ENCODE measurements at places on chromosomes 4 and X.

- no peak for DNase-seq
Observed at GRCh38 chr4:87166296-87166854, 54.0 kb downstream of the KLHL8 start.

GRCh38 chr4:68987007-68987406, 35.4 kb upstream of the UGT2A3 start:
- no peak for DNase-seq

DNA sequence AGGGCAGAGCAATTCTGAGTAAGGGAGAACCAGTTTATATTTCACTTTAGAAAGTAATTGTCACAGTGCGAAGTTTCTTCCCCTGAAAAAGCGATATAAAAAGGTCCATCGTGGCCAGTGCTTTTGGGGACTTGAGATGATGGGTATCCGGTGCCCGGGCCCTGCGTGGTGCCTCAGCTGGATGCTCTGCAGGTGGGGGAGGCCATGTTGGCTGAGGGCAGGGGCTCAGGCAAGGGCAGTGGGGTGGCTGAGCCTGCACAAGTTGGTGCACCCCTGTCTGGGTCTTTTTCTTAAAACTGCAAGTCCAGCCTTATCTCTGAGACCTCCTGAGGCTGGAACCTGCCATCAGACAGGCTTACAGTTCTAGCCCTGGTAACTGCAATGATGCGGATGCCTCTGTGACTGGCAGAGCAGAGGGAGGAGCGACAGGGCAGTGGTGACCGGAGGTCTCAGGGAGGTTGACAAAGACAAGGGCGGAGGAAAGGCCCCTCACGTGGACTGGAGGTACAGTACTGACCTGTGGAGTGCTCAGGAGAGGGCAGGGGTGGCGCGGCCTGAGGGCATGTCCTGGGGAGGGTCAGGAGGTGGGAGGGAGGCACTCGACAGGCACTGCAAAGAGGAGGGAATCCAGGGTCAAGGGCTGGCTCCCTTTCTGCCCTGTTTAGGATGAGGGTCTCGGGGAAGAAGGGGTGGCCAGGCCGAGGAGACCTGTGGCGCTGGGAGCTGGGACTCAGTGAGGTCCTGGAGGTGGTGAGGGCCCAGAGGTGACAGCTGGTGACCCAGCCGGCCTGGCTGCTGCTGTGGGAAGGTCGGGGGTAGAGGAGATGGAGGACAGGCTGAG, 1.8 kb downstream of the RGS12 start:
- DNase-seq: no peak

- DNase-seq: no peak
Observed at GRCh38 chr4:2249526-2250356, 7.8 kb upstream of the HAUS3 start.

DNA sequence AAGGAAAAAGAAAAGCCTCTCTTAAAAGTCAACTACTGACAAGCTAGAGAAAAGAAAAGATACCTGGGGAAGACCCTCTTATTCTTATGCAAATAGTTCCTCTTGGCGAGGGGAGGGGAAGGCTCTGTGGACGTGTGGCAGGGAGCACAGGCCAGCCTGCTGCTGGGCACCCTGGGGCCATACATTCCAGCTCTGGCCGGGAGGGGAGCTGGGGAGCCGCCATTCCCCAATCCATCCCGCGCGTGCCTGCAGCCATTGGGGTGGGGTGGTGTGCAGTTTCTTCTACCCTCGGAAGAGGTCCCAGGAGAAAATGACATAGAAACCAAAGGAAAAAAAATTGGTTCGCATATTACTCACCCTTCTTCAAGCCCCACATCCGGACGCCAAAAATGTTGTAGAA, 1496.4 kb downstream of the RPA4 start:
- no peak for DNase-seq

GRCh38 chr4:174387143-174387542, 103.4 kb downstream of the CEP44 start:
- no peak for DNase-seq

GRCh38 chr4:14452001-14452400, 550.3 kb upstream of the CPEB2 start:
- DNase-seq: no peak

- no peak for DNase-seq
Observed at GRCh38 chr4:17933126-17933525, 88.4 kb downstream of the LCORL start.

- no peak for DNase-seq
Observed at GRCh38 chr4:158543191-158543590, 21.5 kb downstream of the RXFP1 start.

DNA sequence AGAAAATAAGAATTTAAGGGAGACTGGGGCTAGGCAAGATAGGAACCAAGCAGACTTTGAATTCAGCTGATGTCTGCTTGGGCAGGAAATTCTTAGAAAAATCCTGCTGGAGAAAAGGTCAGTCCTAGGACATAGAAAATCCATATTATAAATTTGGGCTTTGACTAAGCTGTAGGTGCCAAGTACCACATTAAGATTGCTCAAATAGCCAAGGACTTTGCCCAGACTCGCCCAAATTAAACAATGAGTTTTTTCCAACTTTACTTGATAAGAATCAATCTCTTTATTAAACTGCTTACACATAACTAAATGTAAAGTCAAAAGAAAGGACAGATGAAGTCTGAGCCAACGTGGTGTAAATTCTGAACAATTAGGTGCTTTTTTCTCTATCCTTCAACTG, 95.4 kb downstream of the FUNDC1 start:
- DNase-seq: no peak

DNA sequence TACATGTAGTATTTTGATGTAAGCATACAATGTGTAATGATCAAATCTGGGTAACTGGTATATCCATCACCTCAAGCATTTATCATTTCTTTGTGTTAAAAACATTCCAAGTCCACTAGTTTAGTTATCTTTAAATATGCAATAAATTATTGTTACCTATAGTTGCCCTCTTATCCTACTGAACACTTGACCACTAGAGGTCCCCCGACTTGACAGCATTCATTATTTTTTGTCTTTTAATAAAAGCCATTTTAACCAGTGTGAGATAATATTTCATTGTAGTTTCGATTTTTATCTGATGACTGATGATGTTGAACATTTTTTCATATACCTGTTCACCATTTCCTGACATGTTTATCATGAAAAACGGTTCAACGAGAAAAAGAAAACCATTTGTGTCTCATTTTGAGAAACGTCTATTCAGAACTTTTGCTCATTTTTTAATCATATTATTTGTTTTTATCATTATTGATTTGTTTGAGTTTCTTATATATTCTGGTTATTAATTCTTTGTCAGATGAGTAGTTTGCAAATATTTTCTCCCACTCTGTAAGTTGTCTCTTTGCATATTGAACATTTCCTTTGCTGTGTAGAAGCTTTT, 199.0 kb upstream of the CXXC4 start:
- no peak for DNase-seq

DNA sequence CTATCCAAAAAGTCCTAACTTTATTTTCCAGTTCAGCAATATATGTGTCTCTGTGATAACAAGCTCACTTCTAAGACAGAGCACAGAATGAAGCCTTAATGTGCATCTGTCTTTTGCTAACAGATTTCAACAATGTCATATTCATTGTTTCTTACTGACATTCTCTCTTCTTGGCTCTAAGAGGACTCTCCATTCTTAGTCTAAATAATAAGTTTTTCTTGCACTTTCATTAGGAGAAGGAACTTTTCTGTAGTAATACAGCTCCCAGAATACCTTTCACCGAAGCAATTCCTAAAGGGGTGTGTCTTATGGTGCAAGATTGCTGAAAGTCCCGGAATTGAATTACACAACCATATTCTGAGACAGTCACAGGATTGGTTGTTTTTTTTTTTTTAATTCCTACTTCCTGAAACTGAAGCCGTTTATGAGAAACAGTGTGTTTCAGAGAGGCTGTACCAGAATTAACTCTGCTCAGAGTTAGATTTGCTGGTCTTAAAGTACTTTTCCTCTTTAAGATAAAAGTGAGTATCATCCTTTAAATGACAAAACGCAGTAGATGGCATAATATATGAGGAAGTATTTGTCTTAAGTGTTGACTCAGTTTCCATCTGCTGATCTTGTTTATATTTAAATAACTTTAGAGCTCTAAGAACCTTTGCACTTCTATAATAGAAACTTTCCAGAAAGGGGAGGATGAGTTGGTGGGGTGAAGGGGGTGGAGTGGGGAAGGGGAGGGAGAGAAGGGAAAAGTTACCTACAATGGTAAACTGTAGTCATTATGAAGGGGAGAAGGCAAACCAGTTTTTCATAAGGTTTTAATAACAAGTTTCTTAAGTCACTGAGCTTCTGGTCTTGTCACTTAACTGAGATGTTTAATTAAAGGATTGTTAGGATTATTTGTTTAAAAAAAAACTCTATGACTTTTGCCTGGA, at the start of gene ALPK1:
TSS of gene ALPK1 (plus strand) at position 421 of the 932 bp plus-strand sequence.
- DNase-seq: peak; percentile 17

DNA sequence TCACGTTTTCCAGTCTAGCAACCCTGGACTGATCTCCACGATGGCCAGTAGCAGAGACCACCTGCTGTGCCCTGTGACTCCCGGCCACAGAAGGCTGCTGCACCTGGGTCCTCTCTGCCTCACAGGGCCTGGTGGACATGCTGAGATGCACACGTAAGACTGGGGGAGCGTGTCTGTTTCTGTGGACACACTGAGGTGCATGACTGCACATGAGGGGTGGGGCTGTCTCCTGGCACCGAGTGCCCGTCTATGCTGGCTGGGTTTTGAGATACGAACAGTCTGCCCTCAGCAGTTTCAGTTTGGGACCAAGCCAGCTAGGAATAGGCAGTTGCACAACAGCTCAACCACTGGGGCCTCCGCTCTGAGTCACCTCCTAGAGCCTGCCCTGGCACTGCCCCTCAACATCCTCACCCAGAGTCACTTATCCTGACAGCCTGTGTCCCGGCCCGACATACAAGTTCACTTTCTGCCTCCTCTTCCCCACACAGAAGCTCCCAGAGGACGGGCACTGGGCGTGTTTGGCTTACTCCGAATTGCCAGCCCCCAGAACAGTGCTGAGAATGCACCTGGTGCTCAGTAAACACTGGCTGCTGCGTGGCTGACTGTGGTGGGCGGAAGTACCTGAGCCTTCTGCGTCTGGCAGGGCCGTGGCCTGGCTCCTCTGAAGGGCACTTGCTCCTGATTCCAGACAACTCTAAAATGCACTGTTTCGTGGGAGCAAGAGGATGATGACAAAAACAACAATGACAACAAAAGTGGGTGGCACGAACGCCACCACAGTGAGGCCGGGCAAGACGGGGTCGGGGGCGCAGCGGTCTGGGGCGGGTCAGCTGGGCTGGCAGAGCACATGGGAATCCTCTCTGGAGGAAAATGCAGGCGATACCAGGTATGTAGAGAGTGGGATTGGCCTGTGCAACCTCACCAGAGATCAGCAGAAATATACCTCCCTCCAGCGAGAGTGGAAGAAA, 30.9 kb downstream of the RNF212 start:
- no peak for DNase-seq

DNA sequence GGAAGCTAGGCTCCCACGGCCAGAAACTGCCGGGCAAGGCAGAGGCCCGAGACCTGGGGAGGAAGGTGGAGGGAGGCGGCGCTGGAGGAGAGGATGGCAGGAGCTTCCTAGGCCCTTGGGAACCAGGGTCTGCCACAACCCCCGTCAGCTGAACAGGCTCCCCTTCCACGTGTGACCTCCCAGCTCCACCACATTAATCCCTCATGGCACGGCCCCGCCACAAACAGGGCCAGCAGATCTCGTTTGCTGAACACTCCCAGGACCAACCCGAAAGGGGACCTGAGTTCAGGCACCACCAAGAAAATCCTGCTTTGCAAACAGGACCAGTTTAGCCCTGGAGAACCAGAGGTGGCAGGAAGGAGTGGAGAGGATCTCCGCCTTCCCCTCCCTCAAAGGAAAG, 62.7 kb downstream of the FHDC1 start:
- no peak for DNase-seq

DNA sequence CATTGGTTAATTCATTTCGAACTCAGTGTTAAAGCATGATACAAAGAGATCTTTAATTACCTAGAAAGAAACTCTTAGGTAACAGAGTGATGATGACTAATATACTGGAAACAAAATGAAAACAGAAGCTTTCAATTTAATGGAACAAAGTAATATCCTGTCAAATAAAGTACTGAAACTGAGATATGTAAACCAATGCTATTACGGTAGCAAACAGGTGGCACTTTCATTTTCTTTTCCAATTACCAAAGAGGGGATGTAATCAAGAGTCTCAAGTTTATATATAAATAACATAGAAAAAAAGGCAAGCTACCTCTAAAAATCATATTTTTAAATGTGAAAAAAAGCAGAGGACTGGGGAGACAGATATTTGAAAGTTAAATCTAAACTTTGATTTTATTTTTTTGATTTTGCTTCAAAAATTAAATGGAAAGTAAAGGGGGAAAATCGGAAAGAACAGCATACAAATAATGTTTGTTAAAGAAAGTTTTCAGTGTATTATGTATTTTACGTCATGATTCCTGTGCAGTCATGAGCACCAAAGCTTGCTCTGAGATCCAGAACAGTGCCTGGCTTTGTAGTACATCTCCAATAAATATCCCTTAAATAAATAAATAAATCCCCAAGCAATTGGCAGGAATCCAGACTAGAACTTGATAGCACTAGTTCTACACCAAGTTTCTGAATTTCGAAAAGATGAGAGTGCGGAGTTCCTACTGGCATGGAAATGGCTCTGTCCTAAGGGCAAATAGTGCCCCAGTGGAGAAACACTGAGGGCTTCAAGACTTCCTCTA, 25.0 kb upstream of the RAPGEF2 start:
- DNase-seq: no peak

- DNase-seq: no peak
Observed at GRCh38 chr4:181538431-181538830, 704.8 kb upstream of the TENM3 start.

- DNase-seq: no peak
Observed at GRCh38 chr4:158201322-158201721, 9.0 kb upstream of the TMEM144 start.

- no peak for DNase-seq
Observed at GRCh38 chr4:153113061-153113837, 91.0 kb upstream of the TRIM2 start.

GRCh38 chr4:176760471-176760870, 32.3 kb downstream of the VEGFC start:
- DNase-seq: no peak

DNA sequence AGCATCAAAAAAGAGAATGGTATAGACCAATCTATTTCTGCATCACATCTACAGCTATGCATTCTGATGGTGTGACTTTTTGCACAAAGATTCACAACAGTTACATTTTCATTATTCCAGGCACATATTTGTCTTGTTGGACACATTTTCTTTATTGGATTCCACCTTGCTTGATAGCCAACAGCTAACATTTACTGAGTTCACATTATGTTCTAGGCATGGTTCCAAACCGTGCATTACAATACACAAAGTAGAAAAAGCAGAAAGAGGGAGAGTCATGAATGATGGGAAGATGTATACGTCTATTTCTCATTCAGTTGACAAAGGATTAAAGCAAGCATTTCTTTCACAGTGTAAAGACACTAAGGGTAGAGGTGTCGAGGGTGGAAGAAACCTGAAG, 22.9 kb upstream of the CLGN start:
- DNase-seq: no peak

GRCh38 chr4:178415925-178416324, 973.7 kb upstream of the AGA start:
- DNase-seq: no peak

DNA sequence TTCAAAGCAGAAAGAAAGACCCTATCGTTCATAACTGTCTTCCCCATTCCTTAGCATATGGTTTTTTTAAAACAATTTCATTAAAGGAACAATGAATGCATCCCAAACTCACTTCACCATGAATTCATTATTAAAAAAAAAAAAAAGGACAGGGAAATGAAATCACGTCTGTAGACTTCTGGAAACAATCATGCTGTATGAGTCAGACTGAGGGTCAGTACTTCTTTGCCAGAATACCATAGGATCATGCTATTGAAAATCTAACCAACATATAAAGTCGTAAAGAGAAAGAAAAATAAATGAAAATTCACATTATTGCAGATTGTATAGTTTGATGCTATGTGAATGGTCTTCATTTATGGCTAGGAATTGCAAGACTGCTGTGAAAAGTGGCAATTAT, 144.4 kb downstream of the PCDH18 start:
- no peak for DNase-seq

Data from K562 (cell line).